ENCODE measurements at places on chromosomes 12 and 14.

DNA sequence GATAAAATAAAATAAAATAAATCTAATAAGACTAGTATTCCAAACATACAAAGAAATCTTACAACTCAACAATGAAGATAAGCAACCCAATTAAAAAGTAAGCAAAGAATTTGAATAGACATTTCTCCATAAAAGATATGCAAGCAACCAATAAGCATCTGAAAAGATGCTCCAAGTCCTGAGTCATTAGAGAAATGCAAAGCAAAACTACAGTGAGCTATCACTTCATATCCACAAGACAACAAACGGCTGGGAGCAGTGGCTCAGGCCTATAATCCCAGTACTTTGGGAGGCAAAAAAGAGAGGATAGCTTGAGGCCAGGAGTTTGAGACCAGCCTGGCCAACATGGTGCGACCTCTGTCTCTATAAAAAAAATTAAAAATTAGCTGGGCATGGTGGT, 26.8 kb downstream of the ZFYVE1 start:
- DNase-seq: no peak

- DNase-seq: no peak
These were observed 136.7 kb downstream of the AACS start for GRCh38 chr12:125201940-125202339.

DNA sequence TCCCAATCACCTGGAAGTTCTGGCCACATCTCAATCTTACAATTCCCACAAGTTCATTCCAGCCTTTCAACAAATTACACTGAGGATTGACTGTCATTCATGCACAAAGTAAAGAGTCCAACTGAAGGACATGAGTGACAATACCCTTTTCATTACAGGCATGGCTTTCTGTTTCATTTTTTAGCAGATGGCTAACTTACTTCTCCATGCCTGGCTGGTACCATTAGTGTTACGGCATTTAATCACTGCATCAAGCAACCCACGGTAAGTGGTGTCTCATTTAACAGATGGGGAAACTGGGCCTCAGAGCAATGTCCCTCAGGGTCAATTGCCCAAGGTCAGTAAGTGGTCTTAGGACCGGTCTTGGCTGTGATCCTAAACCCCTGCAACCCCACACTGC, 114.4 kb downstream of the PRICKLE1 start:
- DNase-seq: no peak

DNA sequence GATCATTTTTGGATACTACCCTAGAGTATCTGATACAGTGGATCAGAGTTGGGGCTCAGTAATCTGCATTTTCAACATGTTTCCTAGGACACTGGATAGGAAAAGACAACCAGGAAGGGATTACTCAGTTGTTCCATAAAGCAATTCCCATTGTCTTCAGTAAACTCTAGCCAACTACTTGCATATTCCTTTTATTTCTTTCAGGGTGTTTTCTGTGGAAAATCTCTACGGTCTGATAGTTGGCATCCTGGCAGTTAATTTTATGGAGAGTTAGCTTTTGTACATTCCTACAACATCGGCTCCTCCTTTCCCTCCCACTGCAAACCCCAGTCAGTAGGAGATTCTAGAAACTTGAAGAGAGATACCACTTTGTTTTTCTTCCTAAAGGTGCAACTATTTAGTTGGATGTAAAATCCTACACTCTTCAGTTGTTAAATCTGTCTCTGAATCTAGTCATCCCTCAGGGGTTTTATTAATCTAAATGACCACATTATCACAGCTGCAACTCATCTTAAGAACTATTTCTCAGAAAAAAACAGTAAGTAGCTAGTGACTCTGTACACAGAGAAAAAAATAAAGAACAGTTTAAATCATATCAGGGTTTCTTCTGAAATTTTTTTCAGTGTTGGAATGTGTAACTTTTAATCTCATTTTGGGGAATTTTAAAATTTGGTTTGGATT, 103.9 kb downstream of the PDE3A start:
- peak; percentile 63 for DNase-seq

GRCh38 chr12:108575199-108575912, 13.0 kb downstream of the ISCU start:
- no peak for DNase-seq

- no peak for DNase-seq
These were observed 20.0 kb downstream of the BORCS5 start for GRCh38 chr12:12376646-12377448.

GRCh38 chr12:574475-575128, 88.6 kb downstream of the NINJ2 start:
- no peak for DNase-seq

DNA sequence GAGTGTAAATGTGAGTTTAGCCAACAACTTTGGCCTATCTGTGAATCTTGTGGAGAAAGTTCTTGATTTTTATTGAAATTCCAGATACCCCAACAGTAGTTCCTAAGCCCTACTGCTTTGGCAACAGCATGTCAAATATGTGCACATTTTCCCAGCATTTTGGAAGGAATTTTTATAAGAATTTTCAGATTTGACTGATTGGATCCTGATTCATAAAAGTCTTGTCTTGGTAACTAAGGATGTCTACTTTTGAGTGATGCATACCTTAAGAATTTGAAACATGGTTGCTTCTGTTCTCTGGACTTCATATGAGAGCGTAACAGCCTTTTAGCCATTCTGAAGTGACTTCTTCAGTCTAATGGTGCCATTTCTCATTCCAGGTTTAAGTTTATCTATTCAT, 106.7 kb downstream of the ANO4 start:
- DNase-seq: no peak

GRCh38 chr12:109291521-109292341, 17.4 kb downstream of the FOXN4 start:
- DNase-seq: peak; percentile 96

GRCh38 chr14:34629657-34630529, at the start of gene SNX6:
Gene SNX6 (minus strand): TSS chr14:34630148. CDS start chr14:34630116, 32 bp downstream.
- DNase-seq: peak; percentile 93

GRCh38 chr12:109504068-109504467, 26.6 kb downstream of the UBE3B start:
- DNase-seq: no peak

DNA sequence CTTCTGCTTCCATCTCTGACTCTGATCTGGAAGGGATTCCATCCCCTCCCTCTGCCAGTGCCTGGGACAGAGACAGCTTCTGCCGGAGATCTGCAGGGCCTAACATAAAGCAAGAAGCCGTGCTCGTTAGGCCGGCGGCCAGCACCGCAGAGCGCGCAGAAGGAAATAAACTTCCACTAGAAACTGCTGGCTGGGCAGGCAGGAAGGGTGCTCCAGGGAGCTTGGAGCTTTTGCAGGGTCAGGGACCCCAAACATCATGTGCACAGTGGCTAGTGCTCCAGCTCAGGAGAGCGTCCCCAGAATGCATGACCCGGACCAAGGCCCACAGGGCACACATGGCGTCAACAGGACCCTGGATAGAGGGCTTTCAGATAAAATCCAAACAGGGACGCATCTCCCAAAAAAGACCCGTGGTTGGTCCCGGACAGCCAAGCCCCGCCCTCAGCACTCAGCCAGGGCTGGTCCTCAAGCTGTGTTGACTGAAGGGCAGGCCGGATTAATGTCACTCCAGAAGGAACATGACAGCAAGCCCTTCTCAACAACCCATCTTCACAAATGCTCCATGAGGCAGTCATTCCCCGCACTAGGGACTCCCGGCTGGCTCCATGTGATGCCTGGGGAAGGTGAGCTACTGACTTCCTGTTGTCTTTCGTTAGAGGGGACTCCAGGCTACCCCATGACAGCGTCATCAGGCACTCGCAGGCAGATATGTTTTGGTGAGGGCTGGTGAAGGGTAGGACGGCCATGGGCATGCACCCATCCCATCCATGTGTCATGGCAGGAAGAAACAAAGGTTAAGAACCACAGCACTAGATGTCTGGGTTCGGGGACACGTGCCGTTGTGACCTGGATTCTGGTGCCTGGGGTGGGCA, 121.5 kb downstream of the CALM1 start:
- peak; percentile 64 for DNase-seq

DNA sequence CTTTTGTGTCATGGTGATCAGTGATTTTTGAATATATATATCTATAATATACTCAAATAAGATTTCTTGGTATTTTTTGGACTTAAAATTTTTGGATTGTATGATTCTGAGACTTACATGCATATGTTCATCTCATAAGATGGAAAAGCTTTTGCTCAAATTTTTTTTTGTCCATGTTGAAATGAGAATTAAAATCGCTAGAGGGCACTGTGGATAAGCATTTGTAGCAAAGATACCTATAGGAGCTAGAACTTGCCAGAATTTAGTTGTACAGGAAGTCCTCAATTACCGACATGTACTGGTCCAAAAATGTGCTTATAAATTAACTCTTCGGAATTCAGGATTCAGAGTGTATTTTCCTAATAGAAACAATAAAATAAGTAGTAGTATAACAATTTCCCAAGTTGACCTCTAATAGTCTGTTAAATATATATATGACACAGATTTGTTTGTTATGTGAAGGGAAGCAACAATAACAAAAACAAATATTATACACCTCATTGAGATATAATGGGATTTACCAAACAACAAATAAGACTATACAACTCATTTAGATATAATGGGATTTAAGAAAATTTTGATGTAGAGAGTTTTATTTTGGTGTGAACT, 179.6 kb downstream of the TMEM117 start:
- no peak for DNase-seq

GRCh38 chr12:126385785-126386184, 1320.5 kb downstream of the AACS start:
- DNase-seq: no peak

GRCh38 chr12:71315328-71315985, 124.1 kb upstream of the LGR5 start:
- DNase-seq: no peak

- DNase-seq: no peak
These were observed 375 bp downstream of the FAIM2 start for GRCh38 chr12:49903351-49903699.

DNA sequence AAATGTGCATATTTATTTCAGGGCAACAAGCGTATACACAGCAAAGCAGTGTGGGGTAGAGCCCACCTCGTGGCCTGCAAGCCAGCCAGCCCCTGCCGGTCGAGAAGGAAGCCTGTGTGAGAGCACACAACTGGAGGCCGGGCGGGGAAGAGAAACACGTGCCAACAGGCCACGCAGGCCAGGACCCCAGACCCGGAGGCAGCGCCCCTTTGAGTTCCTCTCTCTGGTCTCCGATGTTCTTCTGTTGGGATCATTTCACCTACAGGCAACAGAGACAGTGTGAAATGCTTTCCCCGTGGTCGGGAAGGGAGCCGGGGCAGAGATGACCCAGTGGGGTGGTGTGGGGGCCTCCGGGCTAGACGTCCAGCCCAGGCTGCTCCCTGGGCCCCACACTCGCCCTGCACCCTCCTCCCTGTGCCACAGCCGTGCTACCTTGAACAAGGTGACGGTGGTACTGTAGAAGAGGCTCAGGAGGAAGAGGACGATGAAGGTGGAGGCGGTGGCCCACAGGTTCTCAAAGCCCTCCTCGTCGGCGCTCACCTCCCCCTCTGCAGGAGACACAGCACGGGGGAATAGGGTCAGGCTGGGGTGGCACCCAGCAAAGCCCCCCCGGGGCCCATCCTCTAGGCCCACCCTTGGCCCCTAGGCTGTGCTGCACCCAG, 325.5 kb downstream of the TMEM121 start:
- no peak for DNase-seq

DNA sequence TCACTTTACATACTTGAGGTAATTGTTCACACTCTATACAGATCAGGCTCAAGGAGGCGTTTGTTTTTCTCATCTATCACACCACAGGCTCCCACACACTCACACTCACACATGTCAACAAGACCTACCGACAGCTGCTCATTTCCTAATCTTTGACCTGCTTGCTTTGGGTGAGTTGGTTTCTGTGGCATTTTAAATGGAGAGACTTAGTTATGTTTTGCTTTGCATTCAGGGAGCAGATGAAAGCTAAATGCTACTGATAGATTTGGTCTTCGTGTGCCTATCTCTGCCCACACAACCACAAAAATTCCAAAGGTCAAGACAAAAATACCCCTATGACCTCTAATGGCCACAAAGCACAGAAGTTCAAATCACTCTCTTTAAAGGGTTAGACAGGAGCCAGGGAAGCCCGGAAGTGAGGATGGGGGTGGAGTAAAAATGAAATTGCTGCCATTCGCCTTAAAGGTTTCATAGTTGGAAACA, 203.5 kb upstream of the G2E3 start:
- no peak for DNase-seq

DNA sequence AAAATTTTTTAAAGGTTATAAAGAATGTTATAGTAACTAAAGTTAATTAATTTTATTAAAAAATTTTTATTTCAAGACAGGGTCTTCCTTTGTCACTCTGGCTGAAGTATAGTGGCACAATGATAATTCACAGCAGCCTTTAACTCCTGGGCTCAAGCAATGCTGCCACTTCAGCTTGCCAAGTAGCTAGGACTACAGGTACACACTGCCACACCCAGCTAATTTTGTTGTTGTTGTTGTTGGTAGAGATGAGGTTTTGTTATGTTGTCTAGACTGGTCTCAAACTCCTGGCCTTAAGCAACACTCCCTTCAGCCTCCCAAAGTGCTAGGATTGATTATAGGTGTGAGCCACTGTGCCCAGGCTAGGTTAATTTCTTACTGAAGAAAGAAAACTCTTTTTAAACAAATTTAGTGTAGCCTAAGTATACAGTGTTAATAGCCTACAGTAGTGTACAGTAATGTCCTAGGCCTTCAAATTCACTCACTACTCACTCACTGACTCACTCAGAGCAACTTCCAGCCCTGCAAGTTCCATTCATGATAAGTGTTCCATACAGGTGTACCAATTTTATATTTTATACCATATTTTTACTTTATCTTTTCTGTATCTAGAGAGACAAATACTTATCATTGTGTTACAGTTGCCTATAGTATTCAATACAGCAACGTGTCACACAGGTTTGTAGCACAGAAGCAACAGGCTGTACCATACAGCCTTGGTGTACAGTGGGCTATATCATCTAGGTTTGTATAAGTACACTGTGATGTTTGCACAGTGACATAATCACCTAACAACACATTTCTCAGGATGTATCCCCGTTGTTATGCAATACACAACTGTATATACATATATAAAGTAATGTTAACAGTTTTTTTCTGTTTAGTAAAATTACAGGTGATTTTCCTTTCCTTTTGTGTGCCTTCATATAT, 24.7 kb upstream of the DNAAF2 start:
- no peak for DNase-seq

GRCh38 chr14:99803803-99804202, 10.6 kb downstream of the EML1 start:
- DNase-seq: no peak

- DNase-seq: no peak
These were observed 29.7 kb upstream of the NR2C1 start for GRCh38 chr12:95102916-95103671.

DNA sequence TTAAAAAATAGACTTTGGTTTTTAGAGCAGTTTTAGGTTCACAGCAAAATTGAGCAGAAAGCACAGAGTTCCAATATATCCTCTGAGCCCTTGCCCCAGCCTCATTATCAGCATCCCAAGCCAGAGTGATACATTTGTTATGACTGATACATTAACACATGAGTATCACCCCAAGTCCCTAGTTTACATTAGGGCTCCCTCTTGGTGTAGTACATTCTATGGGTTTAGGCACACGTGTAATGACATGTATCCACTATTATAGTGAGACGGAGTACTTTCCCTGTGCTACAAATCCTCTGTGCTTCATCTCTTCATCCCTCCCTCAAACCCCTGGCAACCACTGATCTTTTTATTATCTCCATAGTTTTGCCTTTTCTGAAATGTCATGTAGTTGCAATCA, 22.5 kb upstream of the GSG1 start:
- no peak for DNase-seq
